Choroid plexus epithelial cell (primary cell): ENCODE measurements at places on chromosomes 2 and 18.

GRCh38 chr18:73948497-73948896, 199.1 kb downstream of the FBXO15 start:
- peak; percentile 85 for DNase-seq

DNA sequence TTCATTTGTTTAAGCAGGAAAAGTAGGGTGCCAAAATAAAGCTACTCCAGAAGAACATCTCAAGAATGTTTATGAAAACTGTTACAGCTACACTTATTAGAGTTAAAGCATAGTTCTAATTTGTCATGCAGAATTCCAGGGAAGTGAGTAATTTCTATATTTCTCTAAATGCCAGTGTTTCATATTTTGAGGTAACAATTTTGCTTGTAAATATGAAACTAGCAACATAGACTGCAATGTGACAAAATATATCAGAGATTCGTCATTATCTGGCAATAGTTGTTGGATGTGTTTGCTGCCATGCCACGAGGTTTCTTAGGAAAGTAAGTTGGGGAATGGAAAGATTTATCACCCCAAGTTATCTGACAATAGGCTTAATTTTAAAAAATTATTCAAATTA, 424.1 kb upstream of the ZEB2 start:
- DNase-seq: peak; percentile 78

DNA sequence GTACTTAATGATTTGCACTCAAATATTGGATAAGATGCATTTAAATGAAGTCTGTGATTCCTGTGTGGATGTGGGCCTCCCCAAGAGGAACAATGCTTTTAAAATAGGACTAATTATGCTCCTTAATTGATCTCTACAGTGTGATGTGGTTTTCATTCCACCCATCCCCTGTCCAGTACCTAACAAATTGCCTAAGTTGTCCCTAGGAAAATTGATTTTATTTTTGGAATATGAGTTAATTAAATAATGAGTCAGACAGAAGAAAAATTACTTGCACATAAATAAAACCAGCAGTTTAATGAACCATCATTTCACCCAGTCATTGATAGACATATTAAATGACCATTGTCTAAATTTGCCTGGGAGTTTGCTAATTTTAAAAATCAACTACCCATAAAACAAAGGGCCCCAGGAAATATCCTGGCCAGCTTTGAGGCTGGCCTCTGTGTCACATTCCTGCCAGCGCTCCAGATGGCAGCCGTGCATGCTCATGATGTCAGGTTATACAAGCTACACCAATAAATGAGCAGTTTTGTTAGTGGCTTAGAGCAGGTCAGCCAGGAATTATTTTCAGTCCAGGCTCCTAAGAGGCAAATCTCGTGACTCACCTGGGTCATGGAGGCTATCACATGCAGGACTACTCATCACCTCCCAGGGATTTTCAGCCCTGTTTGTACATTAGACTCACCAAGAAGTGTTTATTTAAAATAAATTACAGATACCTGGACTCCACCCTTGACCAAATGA, 31.9 kb downstream of the ABHD3 start:
- peak; percentile 55 for DNase-seq

DNA sequence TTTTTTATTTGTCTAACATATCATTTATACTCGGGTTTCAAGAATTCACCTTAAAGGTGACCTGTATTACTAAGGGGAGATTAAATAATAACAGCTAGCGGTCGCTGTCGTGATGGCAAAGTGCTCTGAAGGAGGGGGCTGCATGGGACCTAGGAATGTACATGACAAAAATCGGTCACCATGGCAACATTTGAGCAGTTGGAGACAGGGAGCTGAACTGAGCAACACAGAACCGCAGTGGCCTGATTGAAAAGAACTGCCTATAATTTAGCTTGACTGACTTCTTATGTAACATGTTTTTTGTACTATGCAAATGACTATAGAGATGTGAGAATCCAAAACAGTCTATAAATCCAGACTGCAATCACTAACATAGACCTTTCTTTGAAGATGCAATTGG, 34.3 kb upstream of the EPHA4 start:
- no peak for DNase-seq

DNA sequence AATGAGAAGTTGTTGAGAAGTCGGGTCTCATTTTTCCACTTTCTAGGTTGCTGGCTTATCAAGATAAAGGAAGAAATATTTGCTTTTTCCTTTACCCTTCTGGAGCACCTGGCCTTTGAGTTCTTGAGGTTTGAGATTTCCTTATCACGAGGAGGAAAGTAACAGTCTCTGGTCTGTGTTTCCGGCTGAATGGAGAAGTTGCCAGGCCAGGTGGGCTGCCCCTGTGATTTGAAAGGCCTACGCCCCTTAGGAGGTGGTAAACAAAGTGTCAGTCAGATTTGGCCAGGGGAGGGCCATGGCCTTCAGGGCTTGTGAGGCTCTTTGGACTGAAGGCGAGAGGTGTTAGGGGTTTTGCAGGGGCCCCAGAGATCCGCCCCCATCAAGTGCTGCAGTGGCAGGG, 156.7 kb upstream of the HAAO start:
- no peak for DNase-seq

GRCh38 chr2:233273120-233273519, 21.6 kb downstream of the ATG16L1 start:
- DNase-seq: no peak

DNA sequence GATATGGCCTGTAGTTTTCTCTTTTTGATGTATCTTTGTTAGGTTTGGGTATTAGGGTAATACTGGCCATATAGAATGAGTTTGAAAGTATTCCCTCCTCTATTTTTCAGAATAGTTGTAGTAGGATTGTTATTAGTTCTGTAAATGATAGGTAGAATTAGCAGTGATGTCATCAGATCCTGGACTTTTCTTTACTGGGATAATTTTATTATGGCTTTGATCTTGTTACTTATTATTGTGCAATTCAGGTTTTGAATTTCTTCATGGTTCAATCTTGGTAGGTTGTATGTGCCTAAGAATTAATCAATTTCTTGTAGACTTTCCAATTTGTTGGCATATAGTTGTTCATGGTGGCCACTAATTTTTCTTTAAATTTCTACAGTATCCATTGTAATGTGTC, 916.6 kb downstream of the CCDC85A start:
- DNase-seq: no peak

- DNase-seq: peak; percentile 78
These were observed 11.4 kb upstream of the ALPI start for GRCh38 chr2:232444409-232445148.

- no peak for DNase-seq
These were observed 28.3 kb upstream of the UBE2E3 start for GRCh38 chr2:180952082-180952481.

DNA sequence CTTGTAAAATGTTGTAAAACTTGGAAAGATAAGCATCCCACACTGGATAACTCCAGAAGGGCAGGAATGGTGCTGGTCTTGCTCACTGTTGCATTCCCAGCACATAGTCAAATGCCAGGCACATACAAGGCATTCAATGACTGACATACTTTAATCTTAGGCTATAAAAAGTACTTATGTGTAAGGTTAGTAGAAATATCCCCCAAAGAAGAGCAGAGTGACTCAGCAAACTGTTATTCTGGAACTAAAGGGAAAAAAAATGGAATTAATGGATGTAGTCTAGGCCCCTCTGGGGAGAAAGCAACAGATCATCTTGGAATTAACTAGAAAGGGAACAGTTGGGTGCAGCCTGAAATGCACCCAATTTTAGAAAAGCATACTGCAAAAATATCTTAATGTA, 9.0 kb downstream of the ZBTB14 start:
- DNase-seq: no peak

DNA sequence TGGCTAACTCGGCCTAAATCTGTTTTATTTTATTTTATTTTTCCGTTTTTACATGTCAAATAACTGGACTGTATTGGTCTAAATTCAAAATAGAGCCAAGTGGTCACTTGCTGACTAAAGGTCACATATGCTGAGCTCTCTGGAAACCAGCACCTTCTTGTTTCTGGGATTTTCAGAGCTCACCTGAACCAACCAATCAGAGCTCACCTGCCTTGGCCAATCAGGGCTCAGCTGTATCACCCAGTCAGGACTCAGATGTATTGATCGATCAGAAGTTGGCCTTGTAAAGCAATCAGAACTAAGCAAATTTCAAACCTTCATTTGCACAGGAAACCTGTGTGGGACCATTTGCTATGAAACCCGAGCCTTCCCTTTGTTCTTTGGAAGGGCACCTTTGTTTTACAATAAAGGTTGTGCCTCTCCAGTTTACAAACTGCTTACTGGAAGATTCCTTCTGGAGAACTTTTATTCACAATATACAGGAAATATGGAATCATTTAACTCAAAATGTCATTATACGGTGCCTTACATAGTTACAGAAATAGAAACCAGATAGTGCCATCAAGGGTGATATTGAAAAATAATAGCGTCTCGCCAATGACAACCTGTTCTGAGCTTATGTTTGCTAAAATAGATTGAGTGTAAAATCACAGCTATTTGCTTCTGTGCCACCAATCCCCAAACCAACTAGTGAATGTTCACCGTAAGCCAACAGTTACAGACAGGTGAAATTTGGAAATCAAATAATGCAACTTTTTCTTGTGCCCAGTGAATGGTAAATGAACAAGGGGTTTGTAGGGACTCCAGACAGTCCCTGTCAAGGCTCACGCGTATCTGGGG, 17.3 kb upstream of the PSD4 start:
- DNase-seq: peak; percentile 10

DNA sequence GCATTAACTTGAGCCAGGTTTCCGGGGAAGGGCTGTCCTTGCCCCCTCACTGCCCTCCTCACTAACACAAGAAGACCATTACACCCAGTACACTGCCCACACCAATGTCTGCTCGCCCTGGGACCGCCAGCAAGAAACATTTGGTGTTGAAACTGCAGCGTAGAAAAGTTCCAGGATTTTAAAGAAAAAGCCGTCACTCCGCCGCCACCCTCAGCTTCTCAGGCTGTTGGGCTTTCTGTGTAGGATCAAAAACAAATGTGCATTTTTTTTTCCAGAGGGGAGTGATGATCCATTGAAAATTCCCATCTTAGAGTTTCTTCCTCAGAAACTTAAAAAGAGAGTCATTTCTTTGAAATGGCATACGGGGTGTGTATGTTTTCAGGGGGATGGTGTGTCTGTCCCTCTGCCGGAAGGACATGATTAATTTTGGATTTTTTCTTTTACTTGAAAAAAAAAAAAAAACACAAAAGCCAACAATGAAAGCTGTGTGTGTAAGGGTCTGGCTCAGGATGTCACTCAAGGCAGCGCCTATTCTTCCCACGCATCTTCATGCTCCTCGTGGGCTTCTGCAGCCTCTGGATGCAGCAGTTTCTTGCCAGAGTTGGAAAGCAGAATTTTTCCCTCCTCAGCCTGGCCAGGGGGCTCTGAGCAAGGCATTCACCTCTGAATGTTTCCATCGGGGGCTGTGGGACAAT, 184.9 kb downstream of the GLI2 start:
- peak; percentile 17 for DNase-seq

GRCh38 chr18:10543277-10543676, 17.4 kb downstream of the NAPG start:
- DNase-seq: peak; percentile 21

DNA sequence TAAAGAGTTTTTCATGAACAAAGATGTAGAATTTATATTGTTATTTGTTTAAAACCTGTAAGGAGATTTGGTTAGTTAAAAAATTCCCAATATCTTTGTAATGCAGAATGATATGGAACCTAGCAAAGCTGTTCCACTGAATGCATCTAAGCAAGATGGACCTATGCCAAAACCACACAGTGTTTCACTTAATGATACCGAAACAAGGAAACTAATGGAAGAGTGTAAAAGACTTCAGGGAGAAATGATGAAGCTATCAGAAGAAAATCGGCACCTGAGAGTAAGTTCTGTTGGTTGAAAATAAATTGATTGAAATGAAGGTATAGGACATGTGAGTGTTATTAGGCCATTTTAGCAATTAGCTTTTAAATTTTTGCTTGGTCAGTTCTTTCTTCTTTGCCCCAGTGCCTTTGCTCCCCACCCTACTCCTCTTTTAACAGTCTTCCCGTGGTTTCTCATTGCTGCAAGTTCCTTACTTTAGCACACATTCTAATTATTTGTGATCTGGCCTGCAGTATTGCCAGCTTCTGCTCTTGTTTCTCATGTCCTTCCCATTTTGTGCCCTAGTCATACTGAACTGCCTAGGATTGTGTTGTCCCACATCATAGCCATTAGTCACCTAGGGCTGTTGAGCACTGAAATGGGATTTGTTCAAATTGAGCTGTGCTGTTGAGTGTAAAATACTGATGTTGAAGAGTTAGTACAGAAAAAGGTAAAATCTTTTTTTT, 36.6 kb downstream of the VAPA start:
- DNase-seq: peak; percentile 82

- DNase-seq: no peak
These were observed 63.9 kb upstream of the ACVR1 start for GRCh38 chr2:157940024-157940423.

- peak; percentile 73 for DNase-seq
These were observed 91.5 kb downstream of the DYM start for GRCh38 chr18:49368876-49369440.

- no peak for DNase-seq
These were observed 41.1 kb downstream of the CPO start for GRCh38 chr2:206980413-206980812.

- DNase-seq: peak; percentile 69
These were observed 63.4 kb downstream of the NCKAP5 start for GRCh38 chr2:133504566-133505505.

DNA sequence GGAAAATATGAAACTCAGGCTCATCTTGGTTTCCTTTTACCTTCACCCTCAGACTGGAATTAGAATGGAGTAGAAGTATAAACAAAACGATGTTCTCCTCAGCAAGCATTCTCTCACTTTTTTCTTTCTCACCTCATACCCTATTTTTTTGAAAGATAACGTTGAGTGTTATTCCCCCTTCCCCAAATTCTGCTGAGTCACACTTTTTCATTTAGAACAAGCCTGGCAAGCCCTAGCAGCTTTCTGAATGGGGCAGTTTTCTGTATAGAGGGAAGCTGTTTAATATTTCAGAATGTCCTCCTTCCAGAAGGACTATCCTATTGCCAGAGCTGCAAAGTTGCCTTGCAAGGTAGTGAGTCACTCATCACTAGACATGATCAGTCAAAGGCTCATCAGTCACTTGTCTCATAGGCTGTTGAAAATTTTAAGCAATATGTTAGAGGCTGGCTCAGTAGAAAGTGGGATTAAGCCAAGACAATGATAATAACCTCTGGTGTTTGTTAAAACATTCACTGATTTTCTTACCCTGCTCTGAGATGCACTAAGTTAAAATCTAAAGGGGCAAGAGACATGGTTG, 416.1 kb downstream of the RNF144A start:
- no peak for DNase-seq

- no peak for DNase-seq
These were observed 29.8 kb downstream of the PIKFYVE start for GRCh38 chr2:208295834-208296233.

DNA sequence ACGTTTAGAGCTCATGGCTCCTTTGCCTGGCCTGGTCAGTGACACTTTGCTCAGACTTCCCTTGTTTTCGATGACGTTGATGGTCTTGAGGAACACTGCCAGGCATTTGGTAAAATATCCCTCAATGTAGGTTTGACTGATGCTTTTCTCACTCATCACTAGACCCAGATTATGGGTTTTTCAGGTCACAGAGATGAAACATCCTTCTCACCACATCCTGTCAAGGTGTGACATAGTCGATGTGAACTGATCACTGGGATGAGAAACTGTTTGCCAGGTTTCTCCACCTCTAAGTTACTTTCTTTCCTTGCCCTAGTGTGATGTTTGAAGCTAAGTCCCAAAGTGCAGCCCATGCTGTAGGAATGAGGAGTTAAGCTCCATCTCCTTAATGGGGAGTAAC, 81.5 kb downstream of the AFF3 start:
- DNase-seq: no peak

- DNase-seq: no peak
These were observed 262.5 kb downstream of the CDH20 start for GRCh38 chr18:61595615-61596251.

- no peak for DNase-seq
These were observed 8.6 kb downstream of the CLASP1 start for GRCh38 chr2:121640380-121641316.
